RCC 7860 (cell line): ENCODE measurements at places on chromosomes 4 and X.

DNA sequence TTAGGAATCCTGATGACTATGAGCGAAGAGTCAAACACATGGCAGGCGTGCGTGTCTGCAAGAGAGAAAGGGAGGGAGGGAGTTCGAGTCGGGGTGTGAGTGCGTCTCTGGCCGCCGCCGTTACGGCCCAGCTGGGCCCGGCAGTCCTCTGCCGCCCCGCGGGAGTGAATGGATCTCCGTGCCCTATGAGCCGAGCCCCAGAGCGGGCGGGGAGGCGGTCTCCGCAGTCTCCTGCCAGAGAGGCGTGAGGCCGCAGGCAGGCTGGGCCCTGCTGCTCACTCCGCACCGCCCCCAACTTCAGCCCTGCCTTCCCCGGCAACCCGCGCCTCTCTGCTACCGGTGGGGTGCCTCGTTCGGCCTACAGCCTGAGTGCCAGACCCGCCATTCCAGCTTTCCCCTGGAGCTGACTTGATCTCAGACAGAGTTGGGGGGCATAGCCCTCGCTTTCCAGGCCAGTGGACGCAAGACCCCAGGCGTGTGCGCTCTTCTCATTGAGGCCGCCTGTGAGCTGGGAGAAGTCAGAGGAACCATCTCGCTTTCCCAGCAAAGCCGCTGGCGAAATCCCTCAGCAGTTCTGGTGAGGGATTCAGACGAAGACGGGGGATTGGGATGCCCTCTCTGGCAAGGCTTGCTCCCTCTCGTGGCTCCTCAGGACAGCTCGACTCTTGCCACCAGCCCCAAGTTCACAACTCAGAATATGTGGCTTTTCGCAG is 1.4 kb downstream of the SLC16A2 start:
- DNase-seq: no peak

GRCh38 chr4:136012220-136012619 is 1520.1 kb downstream of the PCDH18 start:
- no peak for DNase-seq

- no peak for DNase-seq
These were observed 439.1 kb downstream of the TLL1 start for GRCh38 chr4:166312166-166312565.

DNA sequence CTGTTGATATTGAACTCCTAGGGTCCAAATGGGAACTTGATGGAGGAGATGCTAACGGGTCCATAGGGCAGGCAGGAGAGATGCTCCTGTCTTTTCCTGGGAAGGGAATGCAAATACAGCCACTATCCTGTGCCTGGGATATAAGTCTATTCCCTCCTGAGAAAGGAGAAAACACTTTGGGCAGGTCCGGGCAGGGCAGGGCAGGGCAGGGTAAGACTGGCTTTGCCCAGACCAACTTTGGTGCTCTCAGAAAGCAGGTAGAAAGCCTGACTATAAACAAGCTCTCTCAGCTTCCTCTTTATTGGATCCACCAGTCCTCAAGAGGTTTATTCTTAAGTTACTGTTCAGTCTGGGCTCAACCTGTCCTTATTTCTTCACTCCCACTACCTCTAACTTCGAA is 232.3 kb downstream of the PTTG2 start:
- no peak for DNase-seq

- no peak for DNase-seq
These were observed 34.7 kb downstream of the ZFYVE28 start for GRCh38 chr4:2383760-2384159.

DNA sequence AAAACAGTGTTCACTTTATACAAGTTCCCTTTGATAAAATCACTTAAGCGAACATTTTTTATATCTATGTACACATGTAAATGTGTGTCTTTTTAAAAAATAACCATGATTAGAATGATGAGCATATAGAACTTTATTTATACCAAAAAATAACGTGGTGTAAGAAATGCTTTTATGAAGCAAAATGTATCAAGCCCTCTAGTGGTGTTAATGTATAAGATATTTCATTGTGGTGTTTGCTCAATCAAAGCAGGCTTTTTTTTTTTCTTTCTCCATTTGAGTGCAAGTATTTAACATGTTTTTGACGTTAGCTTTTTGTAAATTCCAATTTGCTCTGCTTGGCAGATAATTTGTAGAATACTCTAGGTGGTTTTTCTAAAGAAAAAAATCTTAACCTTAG is 2092.4 kb upstream of the TENM3 start:
- no peak for DNase-seq

DNA sequence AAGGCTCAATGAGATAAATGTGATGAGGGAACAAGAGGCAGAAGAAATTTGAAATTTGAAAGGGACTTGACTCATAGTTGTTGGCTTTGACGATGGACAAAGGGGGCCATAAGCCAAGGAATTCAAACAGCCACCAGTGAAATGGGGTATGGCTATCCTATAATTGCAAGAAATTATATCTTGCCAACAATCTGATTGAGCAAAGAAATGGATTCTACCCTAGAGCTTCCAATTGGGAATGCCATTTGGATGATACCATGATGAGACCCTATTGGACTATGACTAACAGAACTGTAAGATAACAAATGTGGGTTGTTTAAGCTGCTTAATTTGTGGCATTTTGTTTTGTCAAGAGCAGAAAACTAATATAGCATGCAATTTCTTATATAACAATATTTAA is 270.1 kb upstream of the ARSJ start:
- DNase-seq: no peak

GRCh38 chrX:41293269-41293668 is 40.7 kb upstream of the DDX3X start:
- DNase-seq: no peak

- DNase-seq: no peak
These were observed 9.5 kb downstream of the SH3TC1 start for GRCh38 chr4:8208565-8208964.

- no peak for DNase-seq
These were observed 53.3 kb upstream of the PASD1 start for GRCh38 chrX:151510203-151510602.

GRCh38 chrX:7606039-7606652 is 236.8 kb upstream of the VCX start:
- DNase-seq: no peak

DNA sequence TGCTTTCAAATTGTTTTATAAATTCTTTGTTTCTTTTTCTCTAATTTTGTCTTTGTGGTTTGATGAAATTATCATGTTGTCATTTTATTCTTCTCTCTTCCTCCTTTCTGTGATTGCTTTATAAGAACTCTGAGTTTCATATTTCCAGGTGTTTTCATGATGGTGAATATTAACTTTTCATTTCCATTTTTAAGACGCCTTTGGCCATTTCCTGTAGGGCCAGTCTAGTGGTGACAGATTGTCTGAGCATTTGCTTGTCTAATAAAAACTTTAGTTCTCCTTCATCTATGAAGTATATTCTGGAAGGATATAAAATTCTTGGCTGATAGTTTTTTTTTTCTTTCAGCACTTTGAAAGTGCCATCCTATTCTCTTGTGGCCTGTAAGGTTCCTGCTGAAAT is 128.1 kb downstream of the FAM13A start:
- no peak for DNase-seq

GRCh38 chrX:69503782-69504625 is at the start of gene NALF2:
Gene NALF2, plus strand, starts transcription at chrX:69504326. Its CDS starts 957 bp downstream, at chrX:69505283.
- no peak for DNase-seq

- no peak for DNase-seq
These were observed 23.5 kb upstream of the IRAK1 start for GRCh38 chrX:154043003-154043763.

GRCh38 chrX:38225093-38225492 is 4.4 kb upstream of the SRPX start:
- DNase-seq: no peak

GRCh38 chrX:70208479-70208878 is 26.0 kb upstream of the AWAT1 start:
- no peak for DNase-seq

GRCh38 chr4:119100655-119101054 is 35.0 kb upstream of the MYOZ2 start:
- no peak for DNase-seq
